Liver (tissue), 10 donors: ENCODE measurements at places on chromosomes 1 and 21. TPM values are rescaled to one million over a fixed set of nuclear protein-coding genes. Genes with fewer than 3 reads are reported as not detected.

Gene RWDD3
- 7.0 TPM for total RNA-seq

Gene C1QTNF12
- total RNA-seq = not detected

Gene CHI3L2
- total RNA-seq = 0.25 TPM

Gene TMEM79
- 1.5 TPM for total RNA-seq

Gene LEFTY1
- 1.4 TPM for total RNA-seq

Gene TFF3
- 0.50 TPM for total RNA-seq

Gene FAAP20
- 5.6 TPM for total RNA-seq

Gene TEDDM1
- total RNA-seq = not detected

Gene FAM72C
- total RNA-seq = not detected

Gene NBPF1
- 16.4 TPM for total RNA-seq

Gene BMP8B
- total RNA-seq = 0.08 TPM

Gene CCSAP
- total RNA-seq = 4.6 TPM

Gene MFSD2A
- total RNA-seq = 0.37 TPM

Gene ATP6V1G3
- total RNA-seq = not detected

Gene LORICRIN
- not detected for total RNA-seq

Gene HNRNPR
- total RNA-seq = 57.0 TPM

Gene LRRN2
- total RNA-seq = 2.8 TPM

Gene ALPL
- 3.3 TPM for total RNA-seq

Gene LYPLAL1
- total RNA-seq = 10.7 TPM

Gene S100A4
- 69.8 TPM for total RNA-seq

Gene FCRL1
- 0.50 TPM for total RNA-seq

Gene TACSTD2
- total RNA-seq = 0.61 TPM

Gene TNNI3K
- total RNA-seq = not detected

Gene TAS1R2
- not detected for total RNA-seq

Gene PLPPR4
- 0.61 TPM for total RNA-seq

Gene RPTN
- total RNA-seq = not detected

Gene RAB42
- total RNA-seq = 1.1 TPM

Gene TP73
- 0.19 TPM for total RNA-seq

Gene NKAIN1
- not detected for total RNA-seq

Gene FAM151A
- total RNA-seq = 25.1 TPM

Gene CASQ1
- total RNA-seq = not detected

Gene WDR64
- total RNA-seq = 0.70 TPM

Gene RRP15
- total RNA-seq = 4.9 TPM

Gene CTBS
- total RNA-seq = 16.4 TPM

Gene CR2
- 0.14 TPM for total RNA-seq

Gene S100A13
- total RNA-seq = 10.8 TPM

Gene CRYAA
- not detected for total RNA-seq

Gene LIN28A
- total RNA-seq = not detected

Gene CGN
- total RNA-seq = 16.9 TPM

Gene CD34
- 1.5 TPM for total RNA-seq

Gene SHE
- total RNA-seq = 5.9 TPM

Gene OR2T33
- 0.37 TPM for total RNA-seq

Gene FCRL6
- 0.09 TPM for total RNA-seq

Gene IL6R
- 67.6 TPM for total RNA-seq

Gene NTMT2
- not detected for total RNA-seq

Gene LCE3E
- total RNA-seq = not detected

Gene COL8A2
- 0.33 TPM for total RNA-seq

Gene KDM5B
- total RNA-seq = 19.6 TPM

Gene RNF19B
- total RNA-seq = 5.6 TPM
